ENCODE measurements at places on chromosomes 1 and 21.

DNA sequence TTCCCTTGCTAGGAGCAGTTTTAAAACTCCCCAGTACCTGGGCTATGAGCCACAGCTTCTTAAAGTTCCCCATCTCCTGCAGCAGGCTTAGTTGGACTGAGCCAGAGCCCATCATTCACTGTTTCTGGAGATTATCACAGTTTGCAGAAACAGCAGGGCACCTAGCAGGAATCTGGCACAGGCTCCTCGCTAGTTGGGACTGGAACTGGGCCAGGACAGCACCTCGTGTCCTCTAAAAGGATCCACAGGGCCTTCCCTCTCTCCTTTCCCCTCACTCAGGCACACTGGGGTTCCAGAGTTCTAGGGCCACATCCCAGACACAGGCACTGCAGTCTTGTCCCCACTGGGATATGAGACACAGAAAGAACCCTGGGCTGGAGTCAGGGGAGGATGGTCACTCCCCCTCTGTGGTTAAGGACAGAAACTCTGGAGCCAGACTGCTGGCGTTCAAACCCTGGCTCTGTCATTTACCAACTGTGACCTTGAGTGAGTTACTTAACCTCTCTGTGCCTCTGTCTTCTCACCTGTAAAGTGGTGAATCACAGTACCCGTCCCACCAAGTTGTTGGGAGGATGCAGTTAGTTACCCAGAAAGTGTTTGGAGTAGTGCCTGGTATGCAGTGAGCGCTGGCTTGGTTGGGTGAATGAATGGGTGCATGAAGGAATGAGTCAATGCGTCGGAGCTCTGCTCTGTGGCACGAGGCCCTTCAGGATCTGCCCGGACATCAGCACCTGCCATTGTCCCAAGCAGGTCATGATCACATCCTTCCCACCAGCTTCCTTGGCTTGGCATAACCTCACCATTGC is 18.8 kb upstream of the ECE1 start:
- no peak for DNase-seq

- peak; percentile 61 for DNase-seq
Measured at GRCh38 chr1:112618114-112618720, 724 bp downstream of the ST7L start.

- no peak for DNase-seq
Measured at GRCh38 chr1:105073660-105074059, 1324.0 kb downstream of the AMY1C start.

GRCh38 chr1:47637111-47637685 is 199.4 kb downstream of the FOXD2 start:
- DNase-seq = no peak

DNA sequence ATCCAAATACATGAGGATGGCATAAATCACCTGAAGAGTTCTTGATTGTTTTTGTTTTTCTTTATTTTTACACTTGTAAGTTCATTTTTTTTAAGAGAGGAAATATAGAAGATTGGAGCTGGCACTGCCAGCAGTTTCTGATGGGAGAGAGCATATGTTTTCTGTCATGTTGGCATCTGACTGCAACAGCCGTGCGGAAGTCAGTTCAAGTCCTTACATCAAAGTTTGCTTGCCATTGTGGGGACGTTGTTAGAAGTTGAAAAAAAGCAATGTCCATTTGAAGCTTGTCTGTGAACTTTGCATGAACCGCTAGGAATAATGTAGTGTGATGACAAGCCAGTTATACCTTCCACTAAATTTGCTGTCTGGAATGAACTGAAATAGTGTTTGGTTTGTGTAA is 126.5 kb upstream of the USH2A start:
- no peak for DNase-seq

DNA sequence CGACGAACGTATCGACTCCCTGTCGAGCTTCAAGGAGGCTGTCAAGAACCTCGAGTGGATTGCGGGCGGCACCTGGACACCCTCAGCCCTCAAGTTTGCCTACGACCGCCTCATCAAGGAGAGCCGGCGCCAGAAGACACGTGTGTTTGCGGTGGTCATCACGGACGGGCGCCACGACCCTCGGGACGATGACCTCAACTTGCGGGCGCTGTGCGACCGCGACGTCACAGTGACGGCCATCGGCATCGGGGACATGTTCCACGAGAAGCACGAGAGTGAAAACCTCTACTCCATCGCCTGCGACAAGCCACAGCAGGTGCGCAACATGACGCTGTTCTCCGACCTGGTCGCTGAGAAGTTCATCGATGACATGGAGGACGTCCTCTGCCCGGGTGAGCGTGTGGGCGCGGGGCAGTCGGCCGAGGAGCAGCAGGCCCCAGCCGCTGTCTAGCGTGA is 28.0 kb downstream of the COL6A2 start:
- DNase-seq = no peak

- DNase-seq = no peak
Measured at GRCh38 chr1:160618763-160619274, 28.0 kb downstream of the SLAMF1 start.

DNA sequence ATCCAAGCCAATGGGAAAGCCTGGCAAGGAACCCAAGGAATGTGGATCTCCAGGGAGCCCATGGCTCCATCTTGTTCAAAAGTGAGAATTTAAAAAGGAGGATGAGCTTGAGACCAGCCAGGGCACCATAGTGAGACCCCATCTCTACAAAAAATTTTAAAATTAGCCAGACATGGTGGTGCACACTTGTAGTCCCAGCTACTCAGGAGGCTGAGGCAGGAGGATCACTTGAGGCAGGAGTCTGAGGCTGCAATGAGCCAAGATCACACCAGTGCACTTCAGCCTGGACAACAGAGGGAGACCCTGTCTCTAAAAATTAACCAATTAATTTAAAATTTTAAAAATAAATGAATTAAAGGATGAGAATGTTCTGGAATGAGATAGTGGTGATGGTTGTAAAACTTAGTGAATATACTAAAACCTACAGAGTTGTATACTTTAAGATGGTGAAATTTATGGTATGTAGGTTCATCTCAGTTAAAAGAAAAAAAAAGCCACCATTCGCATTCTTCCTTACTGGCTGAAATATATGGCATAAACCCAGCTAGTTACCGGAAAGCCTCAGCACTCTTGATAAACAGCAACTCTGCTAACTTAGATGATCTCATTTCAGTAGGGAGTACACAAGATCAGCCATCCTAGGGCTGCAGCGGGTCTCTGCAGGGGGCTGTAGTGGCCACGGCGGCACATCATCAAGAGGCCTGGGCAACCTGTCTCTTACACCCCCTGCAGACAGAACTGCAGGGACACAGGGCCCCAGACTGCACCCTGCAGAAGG is 48.3 kb upstream of the H6PD start:
- no peak for DNase-seq
